Body of pancreas (tissue), 4 donors: ENCODE measurements at places on chromosomes 6 and 20. TPM values are rescaled to one million over a fixed set of nuclear protein-coding genes. Genes with fewer than 3 reads are reported as not detected.

Gene PHACTR3
- 0.52 TPM for total RNA-seq

Gene OR2B6
- total RNA-seq: not detected

Gene SLC35D3
- total RNA-seq: not detected

Gene DLL1
- 6.0 TPM for total RNA-seq

Gene GZF1
- 6.2 TPM for total RNA-seq

Gene PKIB
- not detected for total RNA-seq

GRCh38 chr6:73139681-73140383 is 85.5 kb downstream of the KHDC1L start:
- no peak for DNase-seq

GRCh38 chr6:65566117-65566516 is 140.9 kb downstream of the EYS start:
- DNase-seq: no peak

DNA sequence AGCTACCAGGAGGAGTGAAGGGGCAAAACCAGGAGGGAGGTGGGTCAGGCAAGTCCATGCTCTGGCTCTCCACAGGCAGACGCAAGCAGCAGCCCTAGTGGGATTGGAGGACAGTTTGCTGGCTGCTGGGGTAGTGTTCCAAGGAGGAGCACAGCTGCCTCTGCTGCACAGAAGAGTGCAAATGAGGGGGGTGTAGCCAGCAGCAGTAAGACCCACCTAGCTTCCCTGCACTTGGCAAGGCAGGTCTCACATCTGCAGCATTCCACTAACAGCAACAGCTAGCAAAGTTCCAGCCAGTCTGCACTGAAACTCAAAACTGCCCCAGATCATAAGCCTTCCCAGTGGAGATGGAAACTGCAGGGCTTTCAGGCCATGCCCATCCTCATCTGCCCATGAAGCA is 405.0 kb downstream of the UTRN start:
- DNase-seq: no peak

GRCh38 chr6:71330501-71330900 is 41.9 kb downstream of the OGFRL1 start:
- DNase-seq: no peak

GRCh38 chr6:150255840-150256239 is 113.0 kb upstream of the IYD start:
- DNase-seq: no peak

GRCh38 chr6:113662093-113662665 is 195.0 kb upstream of the MARCKS start:
- no peak for DNase-seq

DNA sequence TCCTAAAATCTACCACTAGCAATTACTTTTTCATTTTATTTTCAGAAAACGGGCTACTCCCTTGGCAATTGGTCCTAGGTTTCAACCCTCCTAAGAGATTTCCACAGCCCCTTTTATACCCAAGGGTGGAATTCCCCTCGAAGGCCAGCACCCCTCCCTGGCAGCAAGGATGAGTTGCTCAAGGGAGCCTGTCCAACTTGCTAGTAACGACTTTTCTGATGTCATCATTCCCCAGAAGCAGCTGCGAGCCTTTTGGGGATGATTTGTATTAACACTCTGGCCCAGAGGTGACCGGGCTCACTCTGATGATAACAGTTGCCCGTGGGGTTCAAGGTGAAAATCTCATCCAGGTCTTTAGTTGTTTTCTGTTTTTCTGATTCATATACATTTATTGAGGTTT is 30.7 kb upstream of the NAA20 start:
- no peak for DNase-seq

DNA sequence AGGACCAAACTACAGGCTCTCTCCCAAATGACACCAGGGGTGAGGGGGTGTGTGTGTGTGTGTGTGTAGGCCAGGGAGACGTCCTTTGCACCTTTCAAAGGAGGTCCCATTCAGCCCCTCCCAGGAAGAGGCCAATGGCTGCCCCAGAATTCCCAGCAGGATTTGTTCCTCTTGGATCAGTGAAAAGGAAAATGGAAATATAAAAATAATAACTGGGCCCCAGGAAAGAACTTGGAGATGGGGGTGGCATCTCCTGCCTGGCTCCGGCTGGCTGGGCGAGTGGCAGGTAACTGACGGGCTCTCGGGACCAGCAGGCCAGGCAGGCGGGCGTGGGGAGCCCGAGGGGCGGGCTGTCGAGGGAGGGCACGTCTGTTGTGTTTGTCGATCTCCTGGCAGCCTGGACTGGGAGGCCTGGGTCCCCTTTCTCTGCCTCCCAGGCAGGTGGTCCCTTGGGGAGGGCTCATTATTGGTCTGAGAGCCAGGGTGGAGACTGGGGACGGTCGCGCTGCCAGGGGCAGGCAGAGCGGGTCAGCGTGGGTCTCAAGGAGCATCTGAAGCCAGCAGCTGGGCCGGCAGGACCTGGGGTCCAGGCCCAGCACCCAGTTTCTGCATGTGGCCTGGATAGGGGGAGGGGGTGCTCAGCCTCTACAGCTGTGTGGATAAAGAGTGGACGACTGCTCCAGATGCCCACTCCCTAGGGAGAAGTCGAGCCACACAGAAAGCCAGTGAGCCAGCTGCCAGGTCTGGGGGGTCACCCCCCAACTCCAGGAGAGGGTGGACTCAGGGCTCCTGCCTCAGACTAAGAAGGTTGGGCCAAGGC is 3.1 kb downstream of the NOL4L start:
- DNase-seq: no peak

GRCh38 chr6:11753798-11754197 is 24.8 kb downstream of the ADTRP start:
- no peak for DNase-seq

- no peak for DNase-seq
Measured at GRCh38 chr6:41647061-41647511, 8.8 kb downstream of the MDFI start.

DNA sequence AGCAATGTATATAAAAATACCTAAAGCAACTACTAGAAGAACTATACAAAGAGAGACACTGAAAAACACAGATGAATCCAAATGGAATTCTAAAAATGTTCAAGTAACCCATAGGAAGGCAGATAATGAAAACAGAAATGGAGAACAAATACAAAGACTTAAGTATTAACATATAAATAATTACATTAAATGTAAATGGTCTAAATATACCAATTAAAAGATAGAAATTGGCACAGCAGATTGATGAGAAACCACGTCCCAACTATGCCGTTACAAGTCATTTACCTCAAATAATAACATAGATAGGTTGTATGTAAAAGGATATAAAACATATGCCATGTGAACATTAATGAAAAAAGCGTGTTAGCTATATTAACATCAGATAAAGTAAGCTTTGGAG is 40.1 kb downstream of the CEP85L start:
- no peak for DNase-seq

GRCh38 chr6:129691043-129691640 is 18.8 kb downstream of the ARHGAP18 start:
- DNase-seq: no peak

DNA sequence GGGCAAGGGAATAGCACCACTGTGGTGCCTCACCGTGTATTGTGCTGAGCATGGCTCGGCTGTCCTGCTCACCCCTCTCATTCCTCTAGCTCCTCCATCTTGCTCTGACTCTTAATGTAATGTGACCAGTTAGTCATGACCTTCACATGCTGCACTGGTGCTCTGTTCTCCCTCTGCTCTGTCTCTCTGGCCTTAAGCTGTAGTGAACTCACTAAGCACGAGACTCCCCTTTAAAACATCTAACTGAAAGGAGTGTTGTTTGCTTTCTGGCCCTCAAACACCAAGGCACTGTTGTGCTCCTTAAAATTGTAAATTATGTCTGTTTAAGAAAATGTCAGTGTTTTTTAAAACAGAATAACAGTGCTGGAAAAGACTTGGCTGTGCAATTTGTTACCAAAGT is 140.4 kb downstream of the HDGFL1 start:
- no peak for DNase-seq
